ENCODE measurements at places on chromosomes 4 and X.

DNA sequence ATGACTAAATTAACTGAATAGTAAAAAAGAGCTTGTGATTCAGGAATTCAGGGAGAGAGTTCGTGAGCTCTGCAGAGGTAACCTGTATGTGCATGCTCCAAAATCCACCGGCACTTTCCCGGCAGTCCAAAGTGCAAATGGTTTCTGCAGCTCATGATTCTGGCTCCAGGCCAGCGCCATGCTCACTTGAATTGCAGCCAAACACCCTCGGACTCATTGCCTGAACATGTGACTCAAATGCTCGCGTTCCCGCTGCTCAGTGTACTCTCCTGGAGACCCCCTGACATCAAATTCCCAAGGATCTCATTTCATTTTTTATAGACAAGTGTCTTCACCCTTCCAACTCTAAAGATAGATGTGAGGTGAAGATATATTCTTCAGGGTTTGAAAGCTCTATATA, 44.1 kb upstream of the SH3RF1 start:
- DNase-seq: no peak

- DNase-seq: no peak
Observed at GRCh38 chr4:188976644-188977115, 837.4 kb downstream of the TRIML1 start.

DNA sequence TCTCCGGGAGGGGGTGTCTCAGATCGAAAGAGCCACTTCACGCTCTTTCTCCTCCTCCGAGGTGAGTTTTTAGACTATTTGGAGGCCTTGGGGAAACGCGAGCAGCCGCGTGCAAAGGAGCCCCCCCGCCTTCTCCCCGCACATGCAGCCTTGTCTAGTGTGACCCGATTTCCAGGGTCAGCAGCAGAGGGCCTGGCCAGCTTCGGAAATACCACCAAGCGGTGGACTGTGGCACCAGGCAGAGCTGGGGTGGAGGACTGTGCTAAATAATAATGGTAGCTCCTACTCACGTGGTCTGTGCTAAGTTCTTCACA, 79.3 kb upstream of the BCOR start:
- DNase-seq: no peak

GRCh38 chr4:77009511-77010115, 60.1 kb downstream of the SEPTIN11 start:
- DNase-seq: no peak

DNA sequence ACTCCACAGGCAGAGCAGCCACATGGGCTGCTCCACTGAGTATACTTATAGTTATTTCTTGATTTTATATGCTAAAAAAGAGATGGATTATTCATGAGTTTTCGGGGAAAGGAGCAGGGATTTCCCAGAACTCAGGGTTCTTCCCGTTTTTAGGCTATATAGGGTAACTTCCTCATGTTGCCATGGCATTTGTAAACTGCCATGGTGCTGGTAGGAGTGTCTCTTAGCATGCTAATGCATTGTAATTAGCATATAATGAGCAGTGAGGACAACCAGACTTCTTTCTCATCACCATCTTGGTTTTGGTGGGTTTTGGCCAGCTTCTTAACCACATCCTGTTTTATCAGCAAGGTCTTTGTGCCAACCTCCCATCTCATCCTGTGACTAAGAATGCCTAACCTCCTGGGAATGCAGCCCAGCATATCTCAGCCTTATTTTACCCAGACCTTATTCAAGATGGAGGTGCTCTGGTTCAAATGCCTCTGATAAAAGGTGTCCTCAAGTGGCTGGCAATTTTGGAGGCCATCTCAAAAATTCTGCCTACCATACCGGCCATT, 213.0 kb upstream of the VEGFC start:
- DNase-seq: no peak

- no peak for DNase-seq
Observed at GRCh38 chr4:122914292-122914904, 8.0 kb downstream of the NUDT6 start.

DNA sequence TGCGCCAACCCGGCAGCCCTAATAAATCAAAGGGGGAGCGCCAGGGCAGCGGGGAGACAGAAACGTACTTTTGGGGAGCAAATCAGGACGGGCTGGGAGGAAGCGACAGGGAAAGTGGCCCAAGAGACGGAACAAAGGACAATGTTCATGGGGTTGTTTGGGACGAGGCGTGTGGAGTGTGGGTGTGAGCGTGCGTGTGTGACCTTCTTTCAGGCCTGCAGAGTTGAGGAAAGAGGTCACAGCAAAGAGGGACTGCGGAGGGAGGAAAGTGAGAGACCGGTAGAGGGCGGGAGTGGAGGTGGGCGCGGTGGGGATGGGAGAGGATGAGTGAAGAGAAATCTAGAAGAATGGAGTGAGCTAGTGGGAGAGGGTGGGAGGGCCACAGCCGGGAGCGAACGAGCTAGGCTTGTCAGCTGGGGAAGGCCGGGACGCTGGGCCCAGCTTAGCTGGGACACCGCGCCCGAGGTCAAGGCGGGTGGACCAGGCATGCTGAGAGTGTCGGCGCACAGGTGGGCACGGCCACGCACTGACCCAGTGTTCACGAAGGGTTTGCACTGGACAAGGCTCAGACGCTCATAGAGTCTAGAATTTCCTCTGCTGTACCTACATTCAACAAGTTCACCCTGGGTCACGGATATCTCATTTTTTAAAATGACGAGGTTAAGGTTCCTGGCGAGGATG, 14.7 kb upstream of the PITX2 start:
- no peak for DNase-seq

DNA sequence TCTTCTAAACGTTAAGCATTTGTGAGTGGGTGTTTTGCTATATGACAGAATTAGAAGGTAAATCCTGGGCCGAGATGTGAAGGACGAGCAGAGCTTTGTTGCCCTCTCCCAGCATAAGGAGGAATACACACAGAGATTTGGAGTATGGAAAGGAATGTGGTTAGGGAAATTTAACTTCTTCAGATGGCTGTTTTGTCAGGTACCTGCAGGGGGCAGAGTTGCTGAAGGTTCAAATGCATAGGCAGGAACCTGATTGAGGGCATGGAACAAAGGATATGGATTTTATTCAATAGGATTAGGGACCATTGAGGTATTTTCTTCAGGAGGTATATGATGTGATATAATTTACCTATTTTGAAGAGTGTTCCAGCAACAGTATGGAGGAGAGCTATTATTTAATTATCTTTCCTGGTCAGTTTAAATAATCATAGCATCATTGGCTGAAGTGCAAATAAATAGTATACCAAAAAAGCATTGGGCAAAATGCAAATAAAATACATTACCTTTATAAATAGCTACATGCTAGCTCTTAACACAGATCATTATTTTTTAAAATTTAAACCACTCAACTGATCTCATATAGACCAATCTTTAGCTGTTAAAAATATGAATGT, 143.6 kb downstream of the SLIT2 start:
- no peak for DNase-seq

- DNase-seq: no peak
Observed at GRCh38 chr4:26055855-26056254, 141.8 kb downstream of the SMIM20 start.

DNA sequence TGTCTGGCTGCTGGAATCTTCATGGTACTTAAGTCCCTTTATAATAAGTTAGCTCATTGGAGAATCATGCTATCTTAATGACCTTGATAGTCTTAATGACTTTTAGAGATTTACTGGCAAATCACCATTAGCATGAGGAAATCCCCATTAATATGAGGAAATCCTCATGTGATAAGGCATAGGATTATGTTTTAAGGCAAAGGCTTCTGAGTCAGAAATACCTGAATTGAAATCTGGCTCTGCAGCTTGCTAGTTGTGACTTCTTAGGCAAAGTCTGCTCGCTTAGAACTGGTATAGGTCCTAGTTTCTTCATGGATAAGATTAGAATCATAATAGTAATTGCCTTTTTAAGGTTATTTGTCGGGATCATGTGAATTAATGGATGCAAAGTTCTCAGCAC, 190.2 kb upstream of the BANK1 start:
- no peak for DNase-seq

- no peak for DNase-seq
Observed at GRCh38 chrX:120380699-120381098, 18.8 kb downstream of the ATP1B4 start.

DNA sequence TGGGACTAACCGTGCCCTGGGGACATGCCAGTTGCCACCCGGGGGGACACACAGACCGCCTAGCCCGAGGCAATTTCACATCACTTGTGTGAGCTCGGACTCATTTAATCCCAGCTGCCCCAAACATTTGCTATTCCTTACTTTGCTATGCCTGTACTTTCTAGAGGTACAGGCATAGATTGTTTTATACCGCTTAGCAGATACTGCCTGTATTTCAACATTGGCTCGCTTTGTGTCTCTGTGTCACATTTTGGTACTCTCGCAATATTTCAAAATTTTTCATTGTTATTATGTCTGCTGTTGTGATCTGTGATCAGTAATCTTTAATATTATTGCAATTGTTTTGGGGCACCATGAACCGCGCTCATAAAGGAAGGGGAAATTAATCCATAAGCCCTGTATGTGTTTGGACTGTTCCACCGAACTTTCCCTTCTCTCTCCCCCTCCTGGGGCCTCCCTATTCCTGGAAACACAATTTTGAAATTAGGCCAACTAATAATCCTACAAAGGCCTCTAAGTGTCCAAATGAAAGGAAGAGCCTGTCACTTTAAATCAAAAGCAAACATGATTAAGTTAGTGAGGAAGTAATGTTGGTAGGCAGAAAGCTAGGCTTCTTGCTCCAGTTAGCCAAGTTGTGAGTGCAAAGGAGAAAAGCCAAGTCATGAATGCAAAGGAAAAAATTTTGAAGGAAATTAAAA, 568 bp upstream of the CASP6 start:
- DNase-seq: no peak

DNA sequence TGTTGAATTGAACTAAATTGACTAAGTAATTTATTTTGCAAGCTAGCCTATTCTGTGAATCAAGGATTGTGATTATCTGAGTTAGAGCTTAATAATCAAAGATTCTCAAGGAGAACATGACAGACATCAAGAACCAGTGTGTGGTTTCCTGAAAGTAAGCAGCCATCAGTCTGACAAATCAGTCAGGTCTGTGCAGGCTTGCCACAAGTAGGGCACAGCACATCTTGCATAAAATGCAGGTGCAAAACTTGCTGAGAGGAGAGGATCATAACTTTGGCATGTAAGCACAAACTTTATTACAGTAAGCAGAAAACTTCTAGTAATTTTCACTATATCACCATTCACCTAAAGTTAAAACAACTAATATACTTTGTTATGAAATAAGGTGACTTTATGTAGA, 22.5 kb downstream of the FAM241A start:
- no peak for DNase-seq

GRCh38 chr4:127364911-127365310, 267.8 kb upstream of the INTU start:
- no peak for DNase-seq

GRCh38 chr4:157978680-157979361, 194.0 kb downstream of the GASK1B start:
- DNase-seq: no peak

GRCh38 chr4:188612659-188613058, 473.4 kb downstream of the TRIML1 start:
- DNase-seq: no peak

DNA sequence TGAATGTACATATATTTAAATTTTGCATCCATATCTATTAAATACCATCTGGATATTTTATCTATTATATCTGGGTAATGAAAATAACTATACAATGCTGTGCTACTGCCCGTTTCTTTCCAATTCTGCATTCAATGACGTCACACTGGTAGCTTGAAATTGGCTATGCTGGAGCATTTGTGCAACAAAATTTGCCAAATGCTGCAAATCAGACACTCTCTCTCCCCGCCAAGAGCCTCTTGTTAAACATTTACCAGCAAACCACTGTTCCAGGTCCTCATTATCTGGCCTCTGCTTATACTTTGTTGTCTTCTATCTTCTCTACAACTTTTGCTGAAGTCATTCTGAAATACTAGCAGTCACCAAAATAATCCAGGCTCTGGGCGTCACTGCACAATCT, 938.4 kb upstream of the FTHL17 start:
- no peak for DNase-seq

- DNase-seq: no peak
Observed at GRCh38 chr4:20512985-20513384, 187.3 kb upstream of the PACRGL start.

DNA sequence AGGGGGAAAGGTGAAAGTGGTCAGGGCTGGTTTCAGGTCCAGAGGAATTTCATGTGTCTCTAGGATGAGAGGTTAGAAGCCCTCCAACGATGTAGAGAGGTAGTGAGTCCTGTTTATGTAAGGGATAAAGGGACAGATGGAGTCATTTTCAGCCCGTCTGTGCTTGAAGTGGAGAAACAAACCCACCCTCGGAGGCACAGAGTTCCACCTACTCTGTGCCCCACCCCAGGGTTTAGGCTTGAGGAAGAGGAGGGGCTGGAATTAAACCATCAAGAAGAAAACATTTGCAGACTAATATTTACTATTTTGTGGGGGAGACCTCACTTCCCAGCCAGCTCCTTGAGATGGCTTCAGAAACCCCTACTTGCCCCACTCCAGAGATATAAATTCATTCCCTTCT, 868 bp upstream of the GNL3L start:
- DNase-seq: no peak

- DNase-seq: no peak
Observed at GRCh38 chrX:68698942-68699341, 51.5 kb downstream of the STARD8 start.

GRCh38 chr4:119135721-119136121, at the start of gene MYOZ2:
Gene MYOZ2 (plus strand): TSS chr4:119135832. CDS start chr4:119136526, 694 bp downstream.
- no peak for DNase-seq

DNA sequence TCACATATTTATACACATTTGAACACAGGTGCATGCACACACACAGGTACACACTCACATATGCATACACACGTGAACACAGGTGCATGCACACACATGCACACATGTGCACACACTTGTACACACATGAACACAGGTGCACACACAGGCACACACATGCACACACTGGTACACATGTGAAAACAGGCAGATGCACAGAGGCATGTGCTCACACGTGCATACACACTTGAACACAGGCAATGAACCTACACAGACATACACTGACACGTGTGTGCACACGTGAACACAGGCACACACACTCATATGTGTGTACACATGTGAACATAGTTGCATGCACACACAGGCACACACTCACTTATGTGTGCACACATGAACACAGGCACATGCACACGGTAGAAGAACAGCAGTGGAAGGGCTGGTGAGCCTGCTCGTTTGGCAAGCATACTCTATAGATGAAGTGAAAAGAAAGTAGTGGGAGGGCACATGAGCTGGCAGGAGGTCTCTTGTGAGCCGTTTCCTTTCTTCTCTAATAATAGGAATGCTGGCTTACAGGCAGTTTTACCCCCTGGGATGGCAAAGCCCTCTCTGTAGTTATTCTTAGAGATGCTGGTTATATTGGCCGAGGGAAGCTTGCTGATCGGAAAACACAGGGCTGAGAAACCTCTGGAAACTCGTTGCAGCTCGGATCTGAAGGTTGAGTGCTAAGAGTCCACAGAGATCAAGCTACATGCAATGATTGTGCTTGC, 279.6 kb upstream of the CLNK start:
- DNase-seq: no peak

DNA sequence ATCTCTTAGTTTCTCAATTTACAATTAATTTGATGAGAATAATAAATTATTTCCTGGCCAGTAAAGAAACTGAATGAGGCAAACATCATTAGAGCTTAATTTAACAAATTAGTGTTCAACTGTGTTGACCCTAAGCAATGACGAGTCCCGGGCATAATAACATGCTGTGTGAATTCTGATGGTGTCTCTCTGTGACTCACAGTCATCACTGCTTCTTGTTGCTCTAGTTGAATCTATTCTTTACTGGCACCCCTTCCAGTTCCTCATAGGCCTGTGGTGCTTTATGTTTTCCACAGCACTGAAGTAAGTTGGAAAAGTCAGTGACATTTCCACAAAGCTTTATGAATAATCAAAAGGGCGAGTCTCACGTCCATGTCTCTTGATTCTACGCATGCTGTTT, 57.7 kb upstream of the SLC7A11 start:
- DNase-seq: no peak

Data from stimulated activated CD8-positive, alpha-beta memory T cell treated with anti-CD3 and anti-CD28 coated beads, Interleukin-7, amount 100 ng/mL, for 1 hour (primary cell).